H4 (cell line): ENCODE measurements at places on chromosomes 5 and 9. TPM values are rescaled to one million over a fixed set of nuclear protein-coding genes. Genes with fewer than 3 reads are reported as not detected.

Gene FOXD4
- total RNA-seq = 1.2 TPM in 1 of 2 replicates, not detected in the other

DNA sequence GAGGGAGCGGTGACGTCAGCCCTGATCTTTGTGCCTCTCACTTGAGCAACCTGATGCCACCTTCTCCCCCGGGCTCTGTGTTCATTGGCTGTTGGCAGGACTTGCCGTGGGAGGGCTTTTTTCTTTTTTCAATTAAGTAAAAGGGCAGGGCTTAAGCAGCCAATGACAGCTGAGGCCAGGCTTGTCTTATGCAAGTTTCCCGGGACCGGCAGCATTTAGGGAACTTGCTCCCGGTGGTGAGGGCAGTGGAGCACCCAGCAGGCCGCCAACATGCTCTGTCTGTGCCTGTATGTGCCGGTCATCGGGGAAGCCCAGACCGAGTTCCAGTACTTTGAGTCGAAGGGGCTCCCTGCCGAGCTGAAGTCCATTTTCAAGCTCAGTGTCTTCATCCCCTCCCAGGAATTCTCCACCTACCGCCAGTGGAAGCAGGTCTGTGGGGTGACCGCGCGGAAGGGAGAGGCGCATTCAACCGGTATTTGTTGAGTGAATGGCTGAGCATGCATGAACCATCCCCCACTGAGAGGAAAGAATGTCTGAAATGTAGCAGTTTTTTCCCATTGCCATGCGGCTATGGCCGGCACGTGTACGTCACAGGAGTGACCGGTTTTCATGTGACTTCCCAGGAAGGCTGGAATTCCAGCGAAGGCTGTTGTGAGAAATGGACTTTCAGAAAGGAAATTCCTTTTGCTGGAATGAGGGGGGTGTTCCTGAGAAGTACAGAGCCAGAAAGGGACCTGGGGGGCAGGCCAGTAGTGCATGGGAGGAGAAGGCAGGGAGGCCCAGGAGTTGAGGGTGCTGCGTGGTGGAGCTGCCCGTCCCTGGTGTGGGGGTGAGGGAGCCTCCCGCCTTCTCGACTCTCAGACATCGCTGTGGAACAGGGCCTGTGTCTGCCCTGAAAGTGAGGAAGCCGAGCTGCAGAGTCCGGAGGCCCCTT is 29.0 kb downstream of the PTGES2 start:
- peak; percentile 97 for DNase-seq

GRCh38 chr5:50655810-50656205 is 10.6 kb upstream of the PARP8 start:
- no peak for DNase-seq

GRCh38 chr5:4802044-4802443 is 338.1 kb upstream of the ADAMTS16 start:
- DNase-seq = peak; percentile 19

GRCh38 chr5:154722936-154723335 is 32.2 kb upstream of the LARP1 start:
- no peak for DNase-seq
